ENCODE measurements at places on chromosomes 1 and 21.

DNA sequence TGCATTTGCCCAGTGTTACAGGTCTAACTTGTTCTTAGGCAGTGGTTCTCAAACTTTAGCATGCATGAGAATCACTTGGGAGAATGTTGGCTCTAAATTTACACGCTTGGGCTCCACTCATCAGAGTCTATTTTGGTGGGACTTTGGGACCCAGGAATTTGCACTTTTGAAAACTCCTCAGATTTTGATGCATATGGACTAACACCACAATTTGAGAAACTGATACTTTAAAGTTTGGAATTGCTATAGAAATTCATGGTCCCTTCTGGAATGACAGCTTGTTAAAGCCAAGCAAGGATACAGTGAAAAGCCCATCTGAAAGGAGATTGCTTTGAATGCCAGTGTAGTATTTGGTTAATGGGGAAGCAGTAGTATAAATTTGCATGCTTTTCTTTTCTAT lies 31.5 kb downstream of the GPR52 start:
- no peak for DNase-seq

- DNase-seq: no peak
Measured at GRCh38 chr1:66403007-66403731, 130.8 kb upstream of the SGIP1 start.

- DNase-seq: no peak
Measured at GRCh38 chr21:33874161-33874560, 41.4 kb downstream of the ATP5PO start.

- no peak for DNase-seq
Measured at GRCh38 chr21:35578831-35579471, 481.4 kb downstream of the SETD4 start.

- no peak for DNase-seq
Measured at GRCh38 chr1:55718758-55719671, 503.9 kb upstream of the USP24 start.

- DNase-seq: no peak
Measured at GRCh38 chr21:45859762-45860357, 121.7 kb upstream of the COL6A1 start.

DNA sequence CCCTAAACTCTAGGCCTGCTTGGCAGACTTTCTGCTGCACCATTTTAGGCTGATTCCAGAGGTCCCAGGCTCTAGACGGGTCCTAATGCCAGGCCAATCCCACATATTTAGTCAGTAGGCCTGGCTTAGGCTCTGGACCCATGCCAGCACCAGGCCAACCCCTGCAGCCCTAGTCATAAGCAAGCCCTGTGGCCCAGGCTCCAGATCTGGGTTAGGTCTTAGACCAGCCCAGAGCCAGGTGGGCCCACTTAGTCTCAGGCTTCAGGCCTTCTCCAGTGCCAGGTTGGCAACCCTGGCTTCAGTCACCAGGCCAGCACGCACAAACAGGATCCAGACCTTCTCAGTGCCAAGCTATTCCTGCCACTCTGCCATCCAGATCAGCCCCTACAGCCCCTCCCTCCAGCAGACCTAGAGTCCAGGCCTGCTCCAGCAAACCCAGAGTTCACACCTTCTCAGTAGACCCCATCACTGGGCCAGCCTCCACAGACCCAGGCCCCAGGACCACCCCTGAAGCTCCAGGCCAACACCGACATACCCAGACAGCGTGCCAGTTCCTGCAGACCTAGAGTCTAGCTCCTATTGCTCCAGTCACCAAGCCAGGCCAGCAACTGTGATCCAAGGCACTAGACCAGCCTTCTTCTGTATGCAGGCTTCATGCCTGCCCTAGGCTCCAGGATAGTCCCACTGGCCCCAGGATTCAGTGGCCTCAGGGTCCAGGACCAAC lies 467.6 kb downstream of the RWDD3 start:
- no peak for DNase-seq

DNA sequence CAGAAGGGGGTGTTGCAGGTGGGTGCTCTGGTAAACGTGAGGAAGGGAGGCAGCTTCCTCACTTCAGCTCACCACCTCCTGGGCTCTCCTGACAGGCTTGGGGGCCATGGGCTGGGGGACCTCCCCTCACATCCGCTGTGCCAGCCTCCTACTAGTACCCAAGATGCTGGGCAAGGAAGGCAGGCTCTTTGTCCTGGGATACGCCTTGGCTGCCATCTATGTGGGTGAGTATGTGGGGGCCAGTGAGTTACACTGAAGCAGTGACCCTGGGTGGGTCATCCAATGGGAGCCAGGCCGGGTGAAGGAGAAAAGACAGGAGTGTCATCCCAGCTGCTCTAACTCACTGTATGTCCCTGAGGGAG lies 5.7 kb downstream of the DCST1 start:
- no peak for DNase-seq

DNA sequence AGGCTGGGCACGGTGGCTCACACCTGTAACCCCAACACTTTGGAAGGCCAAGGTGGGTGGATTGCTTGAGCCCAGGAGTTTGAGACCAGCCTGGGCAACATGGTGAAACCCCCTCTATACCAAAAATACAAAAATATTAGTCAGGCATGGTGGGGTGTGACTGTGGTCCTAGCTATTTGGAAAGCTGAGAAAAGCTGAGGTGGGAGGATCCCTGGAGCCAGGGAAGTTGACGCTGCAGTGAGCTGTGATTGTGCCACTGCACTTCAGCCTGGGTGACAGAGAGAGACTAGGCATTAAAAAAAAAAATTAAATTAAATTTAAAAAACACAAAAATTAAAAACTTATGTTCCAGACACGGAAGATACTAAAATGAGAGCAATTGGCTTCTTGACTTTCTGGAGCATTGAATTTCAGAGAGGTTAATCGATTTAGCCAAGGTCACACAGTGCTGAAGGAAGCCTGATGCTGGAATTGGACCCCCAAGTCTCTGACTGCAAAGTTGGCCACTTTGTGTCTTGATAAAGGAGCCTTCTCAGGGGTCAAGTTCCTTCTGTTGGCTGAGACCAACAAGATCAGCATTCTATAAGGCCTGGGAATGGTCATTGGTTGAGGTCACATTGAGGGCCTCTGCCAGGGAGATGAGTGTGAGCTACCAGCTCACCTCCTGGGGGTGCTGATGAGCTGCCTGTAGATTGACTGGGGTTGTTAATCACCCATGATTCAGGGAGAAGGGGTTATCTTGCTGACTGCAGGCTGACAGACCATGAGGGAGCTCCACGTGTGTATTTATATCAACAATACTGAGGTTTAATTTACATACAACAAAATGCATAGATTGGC lies 54.3 kb downstream of the RPS6KA1 start:
- no peak for DNase-seq

- no peak for DNase-seq
Measured at GRCh38 chr1:213997038-213997771, 9.4 kb downstream of the PROX1 start.

DNA sequence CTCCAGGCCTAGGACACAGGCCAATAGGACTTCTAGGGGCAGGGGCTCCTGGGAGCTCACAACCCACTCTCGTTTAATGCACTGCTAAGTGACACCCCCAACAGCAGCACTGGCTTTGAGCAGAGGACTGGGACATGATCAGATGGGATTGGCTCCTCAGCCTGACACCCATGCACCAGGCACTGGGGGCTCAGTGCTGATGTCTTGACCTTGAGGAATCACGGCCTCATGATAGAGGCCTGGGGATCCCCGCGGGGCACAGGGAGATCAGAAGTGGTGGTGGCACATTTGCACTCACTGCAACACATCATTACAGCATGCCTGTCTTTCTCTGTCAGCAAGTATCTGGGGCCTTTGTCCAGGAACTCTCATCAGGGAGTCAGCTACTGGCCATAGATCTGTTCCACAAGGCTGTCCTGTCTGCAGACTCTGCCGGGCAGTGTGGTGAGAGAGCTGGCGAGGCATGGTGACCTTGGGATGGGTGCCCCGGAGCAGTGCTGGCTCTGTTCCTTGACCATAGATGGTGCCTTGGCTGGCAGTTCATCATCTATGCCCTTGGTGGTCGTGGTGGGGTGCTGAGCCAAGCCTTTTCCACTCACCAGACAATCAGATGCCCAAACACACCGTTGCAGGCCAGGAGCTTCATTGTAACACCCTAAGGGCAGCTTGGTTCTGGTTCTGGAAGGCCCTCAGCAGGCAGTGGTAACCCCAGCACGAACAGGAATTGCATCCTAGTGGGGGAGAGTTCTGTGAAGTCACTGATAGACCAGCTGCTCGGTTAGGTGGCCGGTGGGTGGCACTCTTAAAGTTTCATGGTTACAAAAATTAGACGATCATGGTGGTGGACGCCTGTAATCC lies 22.2 kb upstream of the PARP1 start:
- no peak for DNase-seq

DNA sequence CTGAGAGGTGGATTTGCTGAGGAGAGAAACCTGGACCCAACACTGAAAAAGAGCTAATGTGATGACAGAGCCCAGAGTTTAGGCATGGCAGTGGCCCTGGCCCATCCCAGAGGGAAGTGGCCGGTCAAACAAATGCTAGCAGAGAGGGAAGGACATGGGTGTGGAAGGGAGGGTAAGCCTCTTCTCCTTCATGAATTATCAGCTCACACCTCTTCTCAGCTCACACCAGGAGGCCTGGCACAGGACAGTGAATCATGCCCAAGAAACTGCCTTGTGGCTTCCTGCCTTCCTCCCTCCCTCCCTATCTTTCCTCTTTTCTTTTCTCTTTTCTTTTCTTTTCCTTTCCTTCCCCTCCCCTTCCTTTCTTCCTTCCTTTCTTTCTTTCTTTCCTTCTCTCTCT lies 1.3 kb upstream of the SPRR3 start:
- no peak for DNase-seq

DNA sequence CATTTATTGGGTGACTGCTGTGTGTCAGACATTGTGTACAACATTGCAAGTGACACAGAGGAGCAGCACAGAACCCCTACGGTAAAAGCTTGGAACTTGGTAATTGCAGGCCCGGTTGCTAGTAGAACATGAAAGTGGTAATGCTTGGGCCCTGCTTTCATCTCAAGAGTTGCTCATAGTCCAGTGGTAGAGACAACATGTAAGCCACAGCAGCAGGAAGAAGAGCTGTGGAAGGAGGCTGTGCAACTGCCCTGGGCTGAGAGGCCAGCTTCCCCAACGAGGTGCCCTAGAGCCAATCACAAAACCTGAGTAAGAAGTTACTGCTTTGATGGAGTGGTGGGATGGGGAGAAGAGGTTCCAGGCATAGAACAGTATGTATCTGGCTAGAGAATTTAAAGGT lies 18.4 kb downstream of the CNIH4 start:
- no peak for DNase-seq

GRCh38 chr21:25054689-25055088 lies 552.6 kb downstream of the MRPL39 start:
- no peak for DNase-seq

- DNase-seq: no peak
Measured at GRCh38 chr1:178693366-178693765, 31.7 kb upstream of the RALGPS2 start.

GRCh38 chr1:53388963-53389362 lies 61.1 kb upstream of the LRP8 start:
- DNase-seq: no peak

- peak; percentile 12 for DNase-seq
Measured at GRCh38 chr1:197399755-197400521, 131.9 kb downstream of the CRB1 start.

DNA sequence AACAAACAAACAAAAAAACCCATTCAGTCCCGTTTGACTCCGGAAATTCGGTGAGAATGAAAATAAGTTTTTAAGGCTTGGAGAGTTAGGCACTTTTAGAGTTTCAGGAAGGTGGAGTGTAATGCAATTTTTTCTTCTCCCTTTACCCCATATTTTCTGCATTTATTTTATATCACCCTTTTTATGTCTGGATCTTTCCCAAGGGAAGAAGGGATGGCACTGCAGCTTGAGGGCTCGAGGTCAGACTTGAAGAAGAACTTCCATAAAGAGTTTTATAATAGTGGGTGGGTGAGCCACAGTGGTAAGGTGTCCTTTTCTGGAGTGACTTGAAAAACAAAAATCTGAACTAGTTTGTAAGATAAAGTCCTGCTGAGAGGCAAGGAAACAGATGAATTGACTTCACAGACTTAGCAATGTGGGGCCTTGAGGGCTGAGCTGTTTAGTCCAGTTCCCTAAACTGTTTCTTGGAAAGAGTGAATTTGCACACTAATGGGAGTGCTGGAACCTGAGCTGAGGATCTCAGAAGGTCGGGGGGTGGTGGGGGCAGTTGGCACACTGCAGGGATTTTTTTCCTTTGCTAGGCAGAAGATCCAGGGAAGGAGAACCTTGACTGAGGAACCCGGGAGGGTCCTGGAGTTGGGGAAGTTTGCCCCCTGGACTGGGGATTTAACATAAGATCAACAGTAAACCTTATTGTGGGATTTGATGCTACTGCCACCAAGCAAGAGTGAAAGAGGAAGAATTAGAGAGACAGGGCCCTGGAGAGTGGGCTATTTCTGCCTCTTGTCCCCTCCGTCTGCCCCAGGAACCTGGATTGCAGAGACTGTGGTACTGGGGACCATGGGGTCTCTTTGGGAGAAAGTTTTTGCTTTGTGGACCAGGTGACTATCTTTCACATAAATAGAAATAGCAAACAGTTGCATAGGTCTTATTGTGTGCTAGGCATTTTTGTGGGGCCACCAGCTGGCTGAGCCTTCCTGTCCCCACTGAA lies 1.8 kb upstream of the MEX3A start:
- no peak for DNase-seq

GRCh38 chr1:21337928-21338572 lies 47.8 kb upstream of the ECE1 start:
- DNase-seq: no peak

- peak; percentile 52 for DNase-seq
Measured at GRCh38 chr21:25385911-25386474, 221.3 kb downstream of the MRPL39 start.

DNA sequence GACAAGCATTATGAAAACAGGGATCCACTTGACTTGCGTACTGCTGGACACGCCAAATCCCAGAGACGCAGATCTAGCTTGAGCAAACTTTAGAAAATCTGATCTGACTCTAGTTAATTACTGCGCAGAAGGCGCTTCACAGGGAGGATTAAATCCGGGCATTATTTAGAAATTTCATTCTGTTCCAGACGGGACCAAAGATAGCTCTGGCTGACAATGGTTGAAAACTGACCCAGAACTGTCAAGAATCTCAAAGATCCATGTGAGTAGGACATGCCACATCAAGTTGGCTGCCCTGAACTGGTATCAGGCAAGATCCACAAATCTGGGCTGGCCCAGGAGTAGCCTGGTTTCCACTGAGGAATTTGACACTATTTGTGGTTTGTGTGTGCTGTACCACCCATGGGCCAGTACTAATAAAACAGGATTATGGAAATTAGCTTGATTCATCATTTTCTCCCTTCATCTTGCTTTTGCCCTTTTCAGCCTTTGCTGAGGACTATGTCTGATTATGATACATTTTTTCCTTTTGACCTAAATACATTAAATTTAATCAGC lies 171.0 kb downstream of the VAV3 start:
- no peak for DNase-seq

GRCh38 chr1:111252786-111253185 lies 25.3 kb downstream of the CHI3L2 start:
- DNase-seq: no peak

DNA sequence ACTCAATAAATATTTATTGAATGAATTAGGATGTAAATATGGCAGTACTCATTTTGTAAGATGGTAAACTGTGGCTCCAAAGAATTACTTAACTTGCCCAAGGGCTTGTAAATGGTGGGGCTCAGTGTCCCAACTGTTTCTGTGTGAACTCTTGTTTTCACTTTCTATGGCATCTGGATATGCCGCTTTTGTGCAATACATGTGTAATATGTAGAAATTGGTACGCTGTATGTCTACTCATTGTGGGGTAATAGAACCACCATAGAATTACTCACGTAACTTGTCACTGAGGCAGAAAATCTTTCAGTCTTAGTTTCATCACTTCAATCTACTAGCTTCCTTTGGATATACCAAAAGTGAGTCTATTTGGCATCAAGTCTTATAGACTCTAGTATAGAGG lies 977 bp downstream of the PRPF3 start:
- no peak for DNase-seq
